ENCODE measurements at places on chromosomes 11 and 22.

GRCh38 chr11:119744577-119744976, 15.6 kb upstream of the NECTIN1 start:
- no peak for DNase-seq

DNA sequence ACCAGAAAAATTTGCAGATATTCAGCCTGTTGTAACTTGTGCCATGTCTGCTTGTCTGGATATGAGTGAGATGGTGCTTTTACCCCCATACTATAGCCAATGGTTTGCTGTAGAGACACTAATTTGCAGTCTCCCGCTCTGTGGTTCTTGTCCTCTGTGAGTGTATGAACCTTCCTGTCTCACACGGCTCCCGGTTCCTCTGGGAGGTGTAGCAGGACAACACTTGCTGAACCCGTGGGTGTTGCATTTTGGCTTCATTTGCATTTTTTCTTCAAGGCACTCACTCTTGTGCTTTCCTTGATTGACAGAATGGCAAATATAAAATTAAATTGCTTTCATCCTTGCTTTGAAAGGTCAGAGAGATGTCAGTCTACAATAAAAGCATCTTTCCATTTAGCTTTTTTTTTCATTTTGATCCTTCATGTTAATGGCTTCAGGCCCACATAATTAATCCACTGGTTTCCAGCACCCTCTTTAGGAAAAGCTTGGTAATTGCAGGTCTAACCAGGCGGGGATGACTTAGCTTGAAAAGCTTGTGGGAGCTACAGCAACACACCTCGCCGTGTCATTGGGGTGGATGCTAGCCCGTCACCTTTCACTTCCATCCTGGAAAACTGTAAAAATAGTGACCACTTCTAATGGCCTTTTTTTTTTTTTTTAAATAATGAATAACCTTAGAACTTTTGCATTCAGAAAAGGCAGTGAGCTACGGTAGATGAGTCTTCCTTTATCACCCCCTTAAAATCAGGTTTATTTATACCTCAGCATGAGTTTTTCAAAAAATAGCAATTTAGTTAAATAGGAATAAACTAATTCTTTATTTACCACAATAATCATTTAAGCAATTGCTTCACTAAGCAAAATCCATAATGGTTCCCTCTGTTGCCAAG, 27.4 kb upstream of the ST14 start:
- peak; percentile 82 for DNase-seq

DNA sequence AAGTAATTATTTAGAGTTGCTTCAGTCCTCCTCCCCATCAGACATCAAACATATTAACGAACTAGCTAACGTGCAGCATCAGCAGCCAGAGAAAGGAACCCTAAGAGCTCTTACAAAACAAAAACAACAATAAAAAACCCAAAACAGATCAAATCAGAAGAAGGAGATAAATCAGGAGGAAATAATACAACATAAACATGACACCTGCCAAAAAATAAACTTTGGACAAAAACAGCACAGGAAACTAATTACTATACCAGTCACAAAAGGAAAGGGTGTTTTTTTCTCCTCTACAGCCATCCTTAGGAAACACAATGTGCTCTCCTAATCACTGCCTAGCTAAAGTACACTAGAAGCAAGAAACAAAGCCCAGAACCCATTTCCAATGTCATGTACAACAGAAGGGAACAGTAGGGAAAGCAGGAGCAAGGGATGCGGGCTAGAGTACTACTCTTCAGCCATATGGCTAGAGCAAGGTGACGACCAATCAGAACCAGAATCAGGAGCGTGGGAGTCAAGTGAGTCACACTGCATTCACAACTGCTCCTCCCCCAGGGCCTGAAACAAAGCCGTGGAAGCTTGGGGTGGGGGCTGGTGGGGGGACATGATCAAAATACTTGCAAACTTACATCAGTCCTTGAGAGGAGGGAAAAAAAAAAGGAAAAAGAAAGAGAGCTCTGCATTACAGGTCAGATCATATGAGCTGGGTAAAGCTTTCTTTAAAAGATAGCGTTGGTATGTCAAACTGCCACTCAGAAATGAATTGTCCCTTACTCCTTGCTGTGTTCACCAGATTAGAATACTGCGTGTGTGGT, 60.4 kb downstream of the LARGE2 start:
- peak; percentile 81 for DNase-seq

- no peak for DNase-seq
Measured at GRCh38 chr22:27493796-27494195, 307.8 kb downstream of the MN1 start.

DNA sequence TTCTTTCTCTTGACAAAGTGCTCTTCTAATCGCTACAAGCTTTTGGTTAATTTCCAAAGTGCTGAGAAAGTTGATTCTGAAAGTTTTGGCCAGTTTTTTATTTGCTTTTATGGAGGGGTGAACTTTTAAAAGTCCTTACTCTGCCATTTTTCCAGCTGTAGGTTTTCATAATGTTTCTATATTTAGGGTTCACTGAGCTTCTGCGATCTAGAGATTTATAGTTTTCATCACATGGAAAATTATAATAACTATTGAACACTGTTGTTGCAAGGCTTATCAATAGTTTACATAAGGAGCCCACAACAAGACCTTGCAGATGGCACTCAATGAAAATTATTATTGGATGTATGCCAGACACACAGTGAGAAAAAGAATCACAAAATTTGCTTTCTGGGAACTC, 55.1 kb downstream of the DLG2 start:
- no peak for DNase-seq

- no peak for DNase-seq
Measured at GRCh38 chr11:35558513-35558912, 33.1 kb upstream of the PAMR1 start.

GRCh38 chr22:47038206-47038835, 275.9 kb downstream of the TBC1D22A start:
- DNase-seq, result no peak

- peak; percentile 51 for DNase-seq
Measured at GRCh38 chr22:22201185-22201929, 43.2 kb upstream of the VPREB1 start.

GRCh38 chr11:19347911-19348310, 107.2 kb upstream of the E2F8 start:
- DNase-seq, result no peak

- DNase-seq, result no peak
Measured at GRCh38 chr11:14359501-14360031, 583 bp upstream of the RRAS2 start.

- DNase-seq, result no peak
Measured at GRCh38 chr22:38303974-38304373, 13.3 kb downstream of the CSNK1E start.

All from iPS-NIHi11 (cell line).